ENCODE measurements at places on chromosomes 12 and 14.

DNA sequence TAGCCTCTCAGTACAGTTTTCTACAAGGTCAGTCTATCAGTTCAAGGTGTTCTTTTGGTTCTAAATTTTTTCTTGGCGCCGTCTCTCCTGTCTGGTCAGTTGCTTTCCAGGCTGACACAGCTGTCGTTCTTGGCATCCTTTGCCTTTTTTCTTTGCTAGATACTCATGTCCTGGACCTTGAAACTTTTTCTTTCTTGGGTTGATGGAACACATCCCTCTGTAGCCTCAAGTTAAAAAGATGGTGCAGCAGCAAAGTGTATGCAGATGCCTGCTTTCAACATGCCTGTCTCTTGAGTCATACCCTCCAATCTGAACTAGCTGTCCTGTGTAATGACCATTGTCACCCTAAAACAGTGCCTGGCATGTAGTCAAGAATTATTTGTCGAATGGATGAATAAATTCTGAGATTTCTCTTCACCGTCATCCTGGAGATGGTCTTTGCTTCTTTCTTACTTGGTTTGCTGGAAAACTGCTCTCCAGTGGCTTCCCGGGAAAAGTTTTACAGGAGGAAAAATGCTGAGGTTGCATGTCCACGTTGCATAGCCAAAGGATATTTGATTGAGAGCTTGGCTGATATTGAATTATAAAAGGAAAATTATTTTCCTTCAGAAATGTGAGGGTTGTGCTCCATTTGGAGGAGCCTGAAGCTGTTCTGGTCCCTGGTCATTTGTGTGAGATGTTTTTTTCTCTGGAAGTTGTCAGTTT lies 4.6 kb downstream of the NYNRIN start:
- no peak for DNase-seq

GRCh38 chr14:49992901-49993339 lies 100.0 kb downstream of the ARF6 start:
- DNase-seq, result no peak

DNA sequence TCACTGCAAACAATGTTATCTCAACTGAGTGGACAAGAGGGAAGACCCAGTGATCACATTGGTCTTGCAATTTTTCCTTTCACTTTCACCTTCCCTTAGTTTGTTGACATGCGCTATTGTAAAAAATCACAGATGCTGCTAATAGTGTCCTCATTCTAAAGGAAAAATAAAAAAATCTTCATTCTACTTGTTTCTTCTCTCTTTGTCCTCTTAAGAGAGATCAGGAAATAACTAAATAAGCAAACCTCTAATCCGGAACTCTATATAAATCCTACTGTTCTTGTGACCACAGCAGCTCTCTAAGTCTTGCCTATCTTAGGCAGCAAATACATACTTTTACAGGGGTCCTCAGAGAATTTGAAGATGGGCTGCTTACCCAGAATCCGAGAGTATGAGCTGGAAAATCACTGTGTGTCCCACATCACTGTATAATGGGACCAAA lies 257.7 kb downstream of the NAV3 start:
- no peak for DNase-seq

DNA sequence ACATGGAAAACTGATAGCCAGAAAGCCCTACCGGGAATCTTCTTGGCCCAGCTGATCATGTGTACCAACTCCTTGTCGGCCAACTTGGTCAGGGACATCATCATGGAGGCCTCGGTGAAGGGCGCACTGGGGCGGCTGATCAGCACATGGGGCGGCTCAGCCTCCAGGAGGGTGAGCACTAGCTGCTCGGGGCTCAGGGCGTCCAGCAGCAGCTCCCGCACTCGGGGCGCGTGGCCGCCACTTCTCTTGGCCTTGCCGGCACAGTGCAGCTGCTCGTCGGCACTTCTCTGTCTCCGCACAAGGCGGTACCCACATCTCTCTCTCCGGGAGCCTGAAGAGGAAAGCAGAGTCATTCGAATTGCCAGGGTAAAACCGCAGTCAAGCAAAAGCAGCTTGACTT lies 33.8 kb downstream of the ESR2 start:
- no peak for DNase-seq

- no peak for DNase-seq
Observed at GRCh38 chr12:2359725-2360629, 307.2 kb downstream of the CACNA1C start.

DNA sequence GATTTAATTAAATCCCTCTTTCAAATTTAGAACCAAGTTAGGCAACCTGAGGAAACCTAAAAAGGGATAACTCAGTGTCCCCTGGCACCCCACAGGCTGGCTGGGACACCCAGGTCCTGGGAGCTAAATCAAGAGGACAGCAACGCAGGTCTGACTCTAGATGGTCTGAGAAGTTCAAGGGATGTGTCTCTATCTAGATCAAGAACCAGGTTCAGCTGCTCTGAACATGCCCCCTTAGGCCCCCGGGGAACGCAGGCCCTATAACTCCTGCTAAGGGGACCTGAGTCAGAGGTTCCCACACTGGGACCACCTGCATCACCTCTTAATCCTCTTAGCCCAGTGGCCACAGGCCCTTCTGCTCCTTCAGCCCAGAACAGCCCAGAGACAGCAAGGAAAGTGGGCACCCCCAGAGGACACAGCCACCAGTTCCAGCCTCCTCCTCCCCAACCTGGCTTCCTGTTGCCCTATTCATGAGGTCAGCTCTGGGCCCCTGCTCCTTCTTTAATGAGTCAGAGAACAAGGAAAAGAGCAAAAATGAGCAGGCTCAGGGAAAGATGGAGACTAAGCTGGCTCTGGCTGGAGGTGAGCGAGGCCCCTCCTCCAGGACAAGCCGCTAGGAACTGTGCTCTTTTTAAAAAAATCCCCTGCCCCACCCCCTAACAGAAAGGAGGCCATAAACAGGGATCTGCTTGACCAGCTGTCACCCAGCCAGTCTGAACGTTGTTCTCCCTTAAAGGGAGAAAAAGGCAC lies 10.8 kb downstream of the PITPNM2 start:
- no peak for DNase-seq

GRCh38 chr12:79557690-79558315 lies 133.0 kb downstream of the PAWR start:
- no peak for DNase-seq

GRCh38 chr12:5232291-5232690 lies 188.6 kb downstream of the KCNA5 start:
- no peak for DNase-seq

- DNase-seq, result no peak
Observed at GRCh38 chr14:99331811-99332210, 59.8 kb upstream of the BCL11B start.

- no peak for DNase-seq
Observed at GRCh38 chr14:57086271-57087162, 182.2 kb downstream of the EXOC5 start.

DNA sequence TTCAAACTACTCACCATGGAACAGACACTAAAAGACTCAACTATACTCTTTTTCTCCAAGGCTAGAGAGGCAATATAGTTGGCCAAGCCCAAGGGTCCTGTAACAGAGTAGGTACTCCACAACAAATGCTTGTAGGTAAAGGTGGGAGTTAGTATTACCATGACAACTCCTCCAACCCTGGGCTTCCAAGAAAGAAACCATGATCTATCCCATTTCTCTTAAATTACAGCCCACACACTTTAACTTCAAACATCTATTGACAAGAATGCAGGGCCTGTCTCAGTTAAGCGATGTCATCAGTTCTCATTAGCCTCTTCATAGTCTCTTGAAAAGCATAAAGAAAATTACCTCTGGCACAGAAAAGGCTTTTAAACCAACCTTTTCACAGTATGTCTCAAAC lies 25.0 kb downstream of the ERH start:
- DNase-seq, result no peak

GRCh38 chr12:94429191-94429590 lies 30.5 kb downstream of the CEP83 start:
- DNase-seq, result no peak
